Activated CD8-positive, alpha-beta T cell treated with anti-CD3 and anti-CD28 coated beads, Interleukin-2, amount 10 ng/mL, durations not matched to agents 7 days and 5 days (primary cell): ENCODE measurements at places on chromosomes 5 and 9. TPM values are rescaled to one million over a fixed set of nuclear protein-coding genes. Genes with fewer than 3 reads are reported as not detected.

GPX8 gene
- not detected for total RNA-seq

DNA sequence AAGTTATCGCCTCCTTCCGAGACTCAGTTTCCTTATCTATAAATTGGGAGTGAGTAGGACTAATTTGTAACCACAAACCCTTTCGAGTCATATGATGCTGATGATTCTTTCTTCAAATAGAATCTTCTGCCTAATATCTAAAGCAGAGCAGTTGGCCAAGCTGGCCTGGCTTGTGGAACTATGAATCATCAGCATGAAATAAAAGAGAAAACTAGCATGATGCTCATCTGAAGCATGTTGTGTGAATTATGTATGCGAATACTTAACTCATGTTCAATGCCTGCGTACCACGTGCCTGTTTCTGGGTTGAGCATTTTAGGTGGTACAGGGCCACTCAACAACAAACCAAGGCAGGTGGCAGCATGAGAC lies 15.0 kb upstream of the ORM1 start:
- no peak overlapping the region for H3K27ac ChIP-seq
- no peaks in the 10 kb centered on the region for H3K27me3 ChIP-seq
- no peak for DNase-seq
- H3K4me1 ChIP-seq = no peaks in the 10 kb centered on the region

DNA sequence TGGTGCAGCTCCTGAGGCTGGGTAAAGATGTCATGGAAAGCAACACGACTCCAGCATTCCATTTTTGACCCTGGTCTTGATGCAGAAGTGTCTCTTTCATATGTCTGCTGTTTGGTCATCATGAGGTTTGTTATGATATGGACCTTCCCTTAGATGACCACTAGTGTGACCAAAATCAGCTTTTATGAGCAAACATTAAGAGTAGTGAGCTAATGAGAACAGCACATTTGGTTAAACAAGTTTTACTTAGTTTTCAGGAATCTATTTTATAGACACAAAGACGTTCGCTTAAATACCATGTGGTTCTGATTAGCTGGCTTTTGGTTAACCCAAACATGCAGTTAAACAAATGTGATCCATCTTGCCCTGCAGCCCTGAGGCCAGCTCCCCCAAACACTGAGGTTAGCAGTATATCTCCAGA lies 56.7 kb upstream of the ACTBL2 start:
- H3K27ac ChIP-seq = no peak overlapping the region
- H3K4me1 ChIP-seq = no peaks in the 10 kb centered on the region
- H3K4me3 ChIP-seq = no peak overlapping the region
- DNase-seq = no peak
- peaks cover under 1% of the 10 kb centered on the region for H3K27me3 ChIP-seq
- no peaks in the 10 kb centered on the region for H3K36me3 ChIP-seq

GRCh38 chr5:110625376-110625999 lies 101.0 kb downstream of the TMEM232 start:
- H3K27me3 ChIP-seq = no peaks in the 10 kb centered on the region
- H3K27ac ChIP-seq = no peak overlapping the region
- no peaks in the 10 kb centered on the region for H3K36me3 ChIP-seq
- no peaks in the 10 kb centered on the region for H3K4me1 ChIP-seq

DNA sequence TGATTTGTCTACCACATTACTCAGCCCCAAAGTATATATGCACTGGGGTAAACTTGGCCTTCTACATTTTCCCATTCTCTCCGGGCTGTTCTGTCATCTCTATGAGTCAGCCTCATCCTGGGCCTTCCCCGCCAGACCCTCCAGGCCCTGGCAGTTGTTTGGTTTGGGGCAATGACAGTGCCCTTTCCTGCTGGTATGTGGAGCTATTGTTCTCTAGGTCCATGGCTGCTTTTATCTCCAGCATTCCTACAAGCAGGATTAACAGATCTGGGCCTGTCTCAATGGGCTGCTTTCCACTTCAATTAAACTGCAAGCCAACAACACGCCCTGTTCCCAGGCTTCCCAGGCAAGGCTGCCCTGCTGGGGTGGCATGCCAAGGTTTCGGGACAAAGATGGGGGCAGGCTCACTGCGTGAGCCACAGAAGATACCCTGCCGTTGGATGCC lies 136.4 kb downstream of the SLIT3 start:
- no peaks in the 10 kb centered on the region for H3K4me1 ChIP-seq
- H3K27ac ChIP-seq = no peak overlapping the region
- H3K4me3 ChIP-seq = no peak overlapping the region
- DNase-seq = no peak
- H3K36me3 ChIP-seq = no peaks in the 10 kb centered on the region

DNA sequence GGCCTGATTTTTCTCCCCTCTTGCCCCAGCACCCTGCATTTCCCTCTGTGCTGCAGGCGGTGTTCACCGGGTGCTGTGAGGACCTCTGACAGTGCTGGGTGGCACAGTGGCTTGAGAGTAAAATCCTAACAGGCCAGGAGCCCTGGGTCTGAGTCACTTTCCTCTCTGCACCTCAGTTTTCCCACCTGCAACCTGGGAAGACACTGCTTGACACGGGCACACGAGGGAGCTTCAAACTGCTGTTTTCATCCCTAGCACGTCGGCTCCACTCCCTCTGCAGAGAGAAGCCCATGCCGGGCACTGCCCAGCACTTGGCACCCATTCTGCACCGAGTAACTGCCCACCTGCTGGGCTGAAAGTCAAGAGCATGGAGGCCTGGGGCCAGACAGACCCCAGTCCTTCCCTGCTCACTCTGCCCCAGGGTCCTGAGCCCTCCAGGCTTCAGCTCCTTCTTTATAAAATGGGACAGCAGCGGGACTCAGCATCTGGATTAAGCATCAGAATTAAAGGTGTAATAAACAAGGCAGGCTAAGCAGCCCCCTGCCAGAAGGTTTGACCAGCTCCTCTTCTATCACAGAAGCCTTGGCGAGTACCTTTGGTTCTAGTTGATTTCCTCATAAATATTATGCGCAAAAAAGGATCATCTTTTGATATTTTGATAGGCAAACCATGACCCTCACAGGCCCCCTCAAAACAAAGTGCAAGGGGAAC lies 5.2 kb downstream of the GFI1B start:
- H3K27me3 ChIP-seq = peaks cover 40% of the 10 kb centered on the region
- DNase-seq = no peak
- no peaks in the 10 kb centered on the region for H3K36me3 ChIP-seq
- H3K4me1 ChIP-seq = peaks cover 2% of the 10 kb centered on the region
- H3K27ac ChIP-seq = no peak overlapping the region

PPP2R2B gene
- 3.0 TPM for total RNA-seq

GRCh38 chr9:119368681-119369581 lies at the start of gene BRINP1:
Gene BRINP1 (minus strand): TSS chr9:119369435. CDS start chr9:119313355, 56,080 bp downstream.
- no peak within 1 kb of the TSS for H3K4me3 ChIP-seq
- H3K27me3 ChIP-seq = peaks cover 22% of the 10 kb centered on the region
- H3K27ac ChIP-seq = peak within 1 kb of the TSS; percentile 26
- no peak for DNase-seq
- peaks cover 3% of the 10 kb centered on the region for H3K36me3 ChIP-seq

SCGB3A2 gene
- not detected for total RNA-seq

HSD17B4 gene
- 68.9 TPM for total RNA-seq

DNA sequence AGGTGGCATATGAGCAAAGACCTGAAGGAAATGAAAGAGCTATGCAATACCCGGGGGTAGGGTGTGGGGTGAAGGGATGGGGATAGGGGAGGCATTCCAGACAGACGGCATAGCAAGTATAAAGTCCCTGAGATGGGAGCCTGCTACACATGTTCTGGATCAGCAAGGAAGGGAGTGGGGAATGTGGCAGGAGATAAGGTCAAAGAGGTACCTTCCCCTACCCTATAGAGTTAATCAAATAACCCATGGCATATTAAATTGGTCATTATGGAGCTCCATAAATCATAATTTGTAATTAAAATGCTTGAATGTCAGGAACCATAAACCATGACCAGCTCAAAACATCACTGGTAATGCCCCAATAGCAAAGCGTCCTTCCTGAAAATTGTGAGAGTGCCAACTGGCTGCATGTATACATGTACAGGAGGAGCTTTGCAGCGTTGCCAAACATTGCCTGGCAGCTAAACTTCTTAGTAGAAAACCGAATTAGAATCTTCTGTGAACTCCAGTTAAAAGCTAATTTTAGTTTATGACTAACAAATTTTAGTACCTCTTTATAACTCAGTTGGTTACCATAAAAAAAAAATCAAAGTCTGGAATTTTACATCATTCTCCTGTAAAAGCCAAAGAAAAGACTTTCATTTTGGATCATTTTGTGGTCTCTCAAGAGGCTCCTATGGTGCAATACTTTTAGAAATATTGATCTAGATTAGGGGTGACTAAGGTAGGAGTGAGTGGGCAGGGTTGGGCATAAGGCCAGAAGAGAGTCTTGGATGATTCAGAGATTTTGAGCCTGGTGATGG lies 4.7 kb downstream of the DNAI1 start:
- peaks cover 15% of the 10 kb centered on the region for H3K4me1 ChIP-seq
- no peak for DNase-seq
- H3K27me3 ChIP-seq = peaks cover 28% of the 10 kb centered on the region
- no peak overlapping the region for H3K4me3 ChIP-seq
- H3K27ac ChIP-seq = no peak overlapping the region

DNA sequence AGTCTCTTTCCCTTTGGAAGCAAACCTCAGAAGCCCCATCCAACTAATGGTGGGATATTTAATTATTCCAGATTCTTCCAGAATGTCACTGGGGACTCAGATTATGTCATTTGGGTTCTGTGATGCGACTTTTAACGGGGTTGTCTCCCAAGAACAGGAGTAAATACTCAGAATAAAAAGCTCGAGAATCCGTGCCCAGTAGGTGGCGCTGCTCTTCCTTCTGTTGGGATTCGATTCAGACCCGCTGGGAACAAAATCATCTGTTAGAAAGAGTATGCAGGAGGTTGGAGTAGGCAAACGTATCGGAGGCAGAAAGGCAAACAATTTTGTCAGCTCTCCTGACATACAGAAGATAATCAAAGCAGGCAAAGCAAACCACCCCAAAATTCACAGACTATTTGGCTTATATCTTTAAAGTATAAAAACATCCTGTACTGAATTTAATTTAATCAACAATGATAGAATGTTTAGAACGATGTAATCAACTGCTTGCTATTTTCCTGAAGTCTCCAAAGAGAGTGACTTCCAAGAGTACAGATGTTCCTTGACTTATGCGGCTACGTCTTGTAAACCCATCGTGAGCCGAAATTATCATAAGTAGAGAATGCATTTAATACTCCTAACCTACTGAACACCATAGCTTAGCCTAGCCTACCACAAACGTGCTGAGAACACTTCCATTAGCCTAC lies 169.8 kb upstream of the RAI14 start:
- H3K27ac ChIP-seq = no peak overlapping the region
- no peaks in the 10 kb centered on the region for H3K4me1 ChIP-seq
- DNase-seq = peak; percentile 72

DNA sequence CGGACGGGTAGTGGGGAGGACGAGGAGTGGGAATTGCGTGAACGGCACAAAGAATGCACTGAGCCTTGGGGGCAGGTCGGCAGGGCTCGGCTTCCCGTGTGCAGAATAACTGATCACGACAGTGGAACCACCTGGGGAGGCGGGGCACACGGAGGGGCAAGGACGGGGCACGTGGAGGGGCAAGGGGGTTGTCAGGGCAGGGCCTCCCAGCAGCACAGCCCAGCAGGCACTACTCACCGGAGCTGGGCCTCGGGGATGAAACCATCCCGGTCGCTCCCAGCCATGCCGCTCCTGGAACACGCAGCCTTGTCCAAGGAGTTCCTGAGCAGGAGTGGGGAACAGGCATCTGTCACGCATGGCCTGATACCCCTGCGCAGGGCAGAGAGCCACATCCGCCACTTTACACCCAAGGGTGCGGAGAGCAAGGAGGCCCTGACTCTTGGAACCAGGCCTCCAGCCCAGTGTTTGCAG lies 33.4 kb downstream of the SARDH start:
- no peak overlapping the region for H3K4me3 ChIP-seq
- H3K27me3 ChIP-seq = no peaks in the 10 kb centered on the region
- DNase-seq = no peak

DNA sequence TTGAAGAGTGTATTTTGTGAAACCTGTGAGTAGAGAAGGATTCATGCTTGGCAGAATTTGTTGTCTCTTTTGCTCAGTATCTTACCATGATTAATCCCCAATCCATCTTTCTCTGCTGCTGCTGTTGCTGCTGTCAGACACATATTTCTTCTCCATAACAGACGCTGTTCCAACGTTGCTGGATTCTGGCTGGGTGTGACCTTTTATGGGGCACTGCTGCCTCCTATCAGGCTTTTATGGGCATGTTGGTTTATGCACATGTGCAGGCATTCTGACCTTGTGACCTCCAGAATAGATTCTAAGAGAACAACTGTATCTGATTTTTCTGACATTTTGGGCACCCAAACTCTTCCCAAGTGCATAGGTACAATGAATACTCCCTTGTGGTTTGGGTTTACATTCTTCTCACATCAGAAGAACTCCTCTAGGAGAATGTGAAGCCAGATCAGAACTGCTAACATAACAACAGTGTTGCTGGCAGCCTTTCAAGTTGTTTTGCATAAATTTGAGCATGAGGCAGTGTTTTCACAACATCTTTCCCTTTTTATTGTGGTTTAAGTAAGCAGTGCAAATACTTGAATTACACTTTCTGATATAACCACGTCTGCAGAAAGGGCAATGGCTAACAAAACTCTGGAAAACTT lies 9.2 kb upstream of the ISL1 start:
- no peak overlapping the region for H3K27ac ChIP-seq
- DNase-seq = no peak
- H3K4me1 ChIP-seq = peaks cover 5% of the 10 kb centered on the region
- H3K4me3 ChIP-seq = no peak overlapping the region
- peaks cover 5% of the 10 kb centered on the region for H3K36me3 ChIP-seq
- peaks cover 26% of the 10 kb centered on the region for H3K27me3 ChIP-seq

ZNF366 gene
- total RNA-seq = not detected

GRCh38 chr5:135076051-135076491 lies 42.0 kb upstream of the PITX1 start:
- no peaks in the 10 kb centered on the region for H3K4me1 ChIP-seq
- no peak for DNase-seq
- no peaks in the 10 kb centered on the region for H3K36me3 ChIP-seq
- H3K27me3 ChIP-seq = peaks cover 8% of the 10 kb centered on the region
- H3K4me3 ChIP-seq = no peak overlapping the region

DNA sequence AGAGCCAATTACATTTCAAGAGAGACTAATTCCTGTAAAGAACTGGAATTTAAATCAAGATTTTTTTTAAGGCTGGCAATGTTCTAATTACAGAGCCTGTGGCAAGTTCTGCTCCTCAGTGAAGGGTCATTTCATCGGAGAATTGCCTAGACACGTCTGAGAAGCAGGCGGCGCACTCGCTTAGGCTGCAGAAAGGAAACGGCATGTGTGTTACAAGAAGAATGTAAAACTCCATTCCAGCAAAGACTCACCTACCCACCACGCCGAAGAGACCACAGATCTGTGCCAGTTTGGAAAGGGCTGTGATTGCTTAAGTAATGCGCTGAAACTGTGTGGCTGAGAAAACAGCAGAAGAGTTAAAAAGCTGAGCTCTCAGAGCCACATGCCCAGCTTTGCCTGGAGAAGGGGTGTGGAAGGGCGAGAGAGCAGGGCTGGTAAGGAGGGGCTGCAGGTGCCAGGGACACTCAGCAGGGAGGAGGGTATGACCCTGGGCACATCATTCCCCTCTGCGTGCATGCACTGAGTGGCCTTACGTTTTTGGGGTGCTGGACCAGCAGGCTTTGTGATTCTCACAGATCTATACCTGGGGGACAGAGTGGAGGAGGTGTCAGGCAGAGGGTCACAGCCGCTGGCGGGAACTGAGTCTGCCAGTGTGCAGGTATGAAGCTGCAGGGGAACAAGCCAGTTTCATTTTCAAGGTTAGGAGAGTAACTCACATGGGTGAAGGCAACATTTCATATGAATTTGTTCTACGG lies 17.8 kb upstream of the SLC25A51 start:
- no peak for DNase-seq
- peaks cover 6% of the 10 kb centered on the region for H3K4me1 ChIP-seq

GRCh38 chr5:80141147-80141671 lies 106.1 kb downstream of the THBS4 start:
- H3K27ac ChIP-seq = peak overlapping the region; percentile 54
- peaks cover 76% of the 10 kb centered on the region for H3K36me3 ChIP-seq
- peaks cover 59% of the 10 kb centered on the region for H3K4me1 ChIP-seq
- DNase-seq = no peak
